ENCODE measurements at places on chromosomes 3 and 15. TPM values are rescaled to one million over a fixed set of nuclear protein-coding genes. Genes with fewer than 3 reads are reported as not detected.

RFT1 gene
- 33.3 TPM for total RNA-seq

GRCh38 chr3:30319713-30320112 lies 286.7 kb upstream of the TGFBR2 start:
- peak; percentile 22 for DNase-seq
- H3K27me3 ChIP-seq = no peaks in the 10 kb centered on the region
- H3K4me3 ChIP-seq = no peak overlapping the region
- H3K27ac ChIP-seq = no peak overlapping the region
- H3K36me3 ChIP-seq = no peaks in the 10 kb centered on the region
- H3K4me1 ChIP-seq = peaks cover 3% of the 10 kb centered on the region

PCSK6 gene
- total RNA-seq = 0.46 TPM

RTP1 gene
- not detected for total RNA-seq

DNA sequence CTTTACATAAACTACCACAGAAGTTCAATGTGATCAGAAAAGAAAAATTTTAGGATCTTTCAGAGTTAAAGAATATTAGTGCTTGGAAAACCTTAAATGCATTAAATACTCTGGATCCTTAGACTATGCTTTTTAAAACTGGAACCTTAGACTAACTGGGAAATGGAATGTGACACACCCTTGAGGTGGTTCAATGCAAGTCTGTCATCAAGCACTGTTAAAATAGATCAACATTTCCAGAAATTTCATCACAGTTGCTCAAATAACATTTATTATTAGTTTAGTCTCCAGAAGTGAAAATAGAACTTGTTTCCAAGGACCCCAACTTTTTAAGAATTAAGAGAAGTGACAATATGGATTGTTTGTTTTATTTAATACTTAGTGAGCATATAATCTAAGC lies 71.8 kb downstream of the GAP43 start:
- no peaks in the 10 kb centered on the region for H3K4me1 ChIP-seq
- no peak for DNase-seq
- H3K36me3 ChIP-seq = no peaks in the 10 kb centered on the region
- no peak overlapping the region for H3K4me3 ChIP-seq
- H3K27me3 ChIP-seq = peaks cover 2% of the 10 kb centered on the region

GRCh38 chr3:119930286-119930685 lies 148.4 kb downstream of the NR1I2 start:
- peaks cover 2% of the 10 kb centered on the region for H3K36me3 ChIP-seq
- no peak overlapping the region for H3K27ac ChIP-seq
- DNase-seq = no peak
- no peaks in the 10 kb centered on the region for H3K4me1 ChIP-seq
- no peaks in the 10 kb centered on the region for H3K27me3 ChIP-seq

- DNase-seq = no peak
- H3K36me3 ChIP-seq = peaks cover 52% of the 10 kb centered on the region
- peaks cover 42% of the 10 kb centered on the region for H3K4me1 ChIP-seq
- H3K27ac ChIP-seq = peak overlapping the region; percentile 84
- H3K27me3 ChIP-seq = no peaks in the 10 kb centered on the region
Observed at GRCh38 chr3:119507404-119507803, 9.1 kb downstream of the TIMMDC1 start.

SIDT1 gene
- total RNA-seq = 31.6 TPM

CCDC39 gene
- total RNA-seq = not detected

IGSF10 gene
- not detected for total RNA-seq

DNA sequence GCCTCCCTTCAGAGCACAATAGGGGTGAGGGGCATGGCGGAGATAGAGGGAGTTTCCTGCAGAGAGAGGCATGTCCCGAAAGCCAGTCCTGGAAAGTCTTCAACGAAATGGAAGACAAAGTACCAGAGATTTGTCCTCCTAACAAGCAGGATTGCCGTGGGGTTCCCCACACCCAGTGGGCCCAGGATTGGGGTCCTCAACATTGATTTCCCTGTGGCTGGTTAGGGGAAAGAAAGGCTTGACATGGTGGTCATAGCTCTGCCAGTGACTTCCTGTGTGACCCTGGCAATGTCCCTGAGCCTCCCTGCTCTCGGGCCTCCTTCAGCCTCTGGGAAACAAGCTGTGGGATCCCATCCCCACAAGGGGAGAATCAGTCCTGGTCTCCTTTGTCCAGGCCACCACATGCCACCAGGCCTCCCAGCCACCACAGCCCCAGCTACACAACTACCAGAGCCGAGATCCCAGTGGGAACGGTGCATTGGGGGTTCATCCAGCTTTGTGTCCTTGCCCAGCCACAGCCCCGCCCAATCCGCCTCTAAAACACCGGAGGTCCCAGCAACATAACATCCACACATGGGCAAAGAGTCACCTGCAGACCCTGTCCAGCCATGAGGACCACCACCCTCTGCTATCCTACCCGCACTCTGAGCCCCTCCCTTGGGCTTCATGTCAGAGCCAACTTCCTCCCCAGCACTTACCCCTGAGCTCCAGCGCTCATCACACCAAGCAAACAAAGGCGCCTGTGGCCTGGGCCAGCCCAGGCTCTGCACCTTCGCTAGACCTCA lies 63.0 kb downstream of the ADAMTS17 start:
- H3K27me3 ChIP-seq = no peaks in the 10 kb centered on the region
- no peak overlapping the region for H3K4me3 ChIP-seq
- DNase-seq = no peak
- H3K36me3 ChIP-seq = no peaks in the 10 kb centered on the region

DNA sequence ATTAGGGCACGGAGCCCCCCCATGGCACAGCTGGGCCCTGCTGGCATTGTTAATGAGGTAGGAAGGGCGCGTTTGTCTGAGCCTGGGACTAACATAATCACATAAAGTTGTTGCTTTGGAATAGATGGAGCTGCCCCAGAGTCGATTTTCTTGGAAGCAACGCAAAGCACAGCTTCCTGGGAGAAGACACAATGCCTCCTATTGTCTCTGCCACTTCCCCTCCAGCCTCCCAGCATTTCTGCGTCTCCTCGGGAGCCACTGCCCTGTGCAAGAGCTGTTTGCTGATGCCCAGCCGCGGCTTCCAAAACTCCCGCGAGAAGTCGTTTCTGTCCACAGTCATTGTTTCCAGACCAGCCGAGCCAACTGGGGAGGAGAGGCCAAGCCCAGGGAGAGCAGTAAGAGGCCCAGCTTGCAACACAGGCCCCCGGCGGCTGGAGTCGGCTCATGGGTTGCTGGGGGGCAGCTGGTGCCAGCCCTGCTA lies 18.1 kb upstream of the ALDH1A3 start:
- H3K4me1 ChIP-seq = no peaks in the 10 kb centered on the region
- H3K27me3 ChIP-seq = peaks cover 6% of the 10 kb centered on the region
- H3K36me3 ChIP-seq = no peaks in the 10 kb centered on the region
- DNase-seq = no peak
- no peak overlapping the region for H3K27ac ChIP-seq

DNA sequence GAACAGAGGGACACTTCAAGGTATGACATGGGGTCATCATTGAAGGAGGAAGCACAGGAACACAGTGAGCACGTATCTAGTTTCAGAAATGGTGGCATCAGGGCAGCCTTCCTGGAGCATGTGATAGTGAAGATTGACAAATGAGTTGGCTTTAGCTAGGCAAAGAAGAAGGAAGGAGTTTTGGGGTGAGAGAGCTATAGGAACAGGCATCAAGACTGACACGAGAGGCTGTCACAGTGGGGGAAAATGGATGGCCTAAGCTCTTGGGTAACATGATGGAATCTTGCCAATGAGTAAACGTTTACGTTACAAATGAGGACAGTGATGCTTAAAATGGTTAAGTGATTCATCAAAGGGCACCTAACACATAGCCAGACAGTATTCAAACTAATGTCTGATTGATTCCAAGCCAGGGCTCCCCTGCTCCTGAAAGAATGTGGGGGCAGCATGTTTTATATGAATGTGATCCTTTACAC lies 23.1 kb upstream of the GPR171 start:
- DNase-seq = no peak
- H3K27me3 ChIP-seq = no peaks in the 10 kb centered on the region
- peaks cover 55% of the 10 kb centered on the region for H3K4me1 ChIP-seq
- peaks cover 16% of the 10 kb centered on the region for H3K36me3 ChIP-seq

OIP5 gene
- total RNA-seq = 18.9 TPM

- H3K27ac ChIP-seq = no peak overlapping the region
- H3K27me3 ChIP-seq = peaks cover 7% of the 10 kb centered on the region
- H3K36me3 ChIP-seq = no peaks in the 10 kb centered on the region
Observed at GRCh38 chr15:37973856-37974255, 39.4 kb downstream of the TMCO5A start.

DNA sequence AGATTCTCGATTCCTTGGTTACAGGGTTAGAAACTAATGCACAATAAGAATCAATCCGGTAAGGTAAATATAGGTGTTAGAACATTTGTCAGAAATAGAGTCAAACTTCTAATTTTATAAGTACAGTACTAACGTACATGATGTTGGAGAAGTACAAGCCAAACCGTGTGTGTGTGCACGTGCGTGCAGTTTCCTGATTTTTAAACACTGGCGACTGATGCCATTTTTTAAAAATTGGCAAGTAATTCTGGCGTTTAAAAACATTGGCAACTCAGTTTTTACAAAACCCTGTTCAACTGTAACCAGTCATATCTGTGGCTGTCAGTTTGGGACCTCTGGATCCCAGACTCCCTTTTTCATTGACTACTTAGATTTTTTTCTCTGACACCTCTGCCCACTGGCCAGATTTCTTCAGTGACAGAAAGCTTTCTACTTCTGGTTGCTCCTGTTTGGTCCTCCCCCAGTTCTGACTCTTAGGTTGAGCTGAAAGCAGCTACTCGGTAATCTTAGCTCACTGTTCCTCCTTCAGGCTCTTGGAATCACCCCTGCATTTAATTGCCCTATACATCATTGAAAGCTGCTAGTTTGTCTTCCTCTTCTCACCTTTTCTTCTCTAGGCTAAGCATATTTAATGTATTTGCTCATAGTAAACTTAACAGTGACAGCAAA lies 843 bp downstream of the ATG7 start:
- H3K4me1 ChIP-seq = peaks cover 52% of the 10 kb centered on the region
- DNase-seq = no peak
- H3K4me3 ChIP-seq = peak overlapping the region; percentile 83
- H3K36me3 ChIP-seq = peaks cover 30% of the 10 kb centered on the region
- H3K27me3 ChIP-seq = no peaks in the 10 kb centered on the region

- H3K4me3 ChIP-seq = no peak overlapping the region
- H3K4me1 ChIP-seq = peaks cover 5% of the 10 kb centered on the region
- no peaks in the 10 kb centered on the region for H3K27me3 ChIP-seq
Observed at GRCh38 chr3:59816312-59816711, 766.5 kb upstream of the CFAP20DC start.

- H3K27me3 ChIP-seq = no peaks in the 10 kb centered on the region
- H3K4me1 ChIP-seq = peaks cover 16% of the 10 kb centered on the region
Observed at GRCh38 chr3:50642382-50642781, 25.4 kb downstream of the MAPKAPK3 start.

WNT7A gene
- 0.20 TPM for total RNA-seq

CKMT1A gene
- total RNA-seq = not detected

GRCh38 chr3:165523801-165524200 lies 313.4 kb downstream of the BCHE start:
- H3K27ac ChIP-seq = no peak overlapping the region
- no peaks in the 10 kb centered on the region for H3K36me3 ChIP-seq
- no peaks in the 10 kb centered on the region for H3K4me1 ChIP-seq
- H3K27me3 ChIP-seq = no peaks in the 10 kb centered on the region
- no peak for DNase-seq

P2RY1 gene
- total RNA-seq = 0.17 TPM

GATM gene
- 1.6 TPM for total RNA-seq

GRCh38 chr3:187236962-187237361 lies 39.7 kb downstream of the RTP1 start:
- no peaks in the 10 kb centered on the region for H3K4me1 ChIP-seq
- no peaks in the 10 kb centered on the region for H3K36me3 ChIP-seq
- H3K27me3 ChIP-seq = peaks cover under 1% of the 10 kb centered on the region
- DNase-seq = no peak
- no peak overlapping the region for H3K4me3 ChIP-seq
- no peak overlapping the region for H3K27ac ChIP-seq

GRCh38 chr3:151283907-151284461 lies 5.6 kb upstream of the P2RY14 start:
- DNase-seq = peak; percentile 32
- no peaks in the 10 kb centered on the region for H3K36me3 ChIP-seq
- H3K27ac ChIP-seq = peak overlapping the region; percentile 67
- H3K4me1 ChIP-seq = peaks cover 36% of the 10 kb centered on the region

KLHL6 gene
- total RNA-seq = 41.2 TPM

GRCh38 chr3:36792342-36792741 lies 28.0 kb upstream of the DCLK3 start:
- no peaks in the 10 kb centered on the region for H3K4me1 ChIP-seq
- H3K36me3 ChIP-seq = no peaks in the 10 kb centered on the region
- no peak overlapping the region for H3K27ac ChIP-seq

DNA sequence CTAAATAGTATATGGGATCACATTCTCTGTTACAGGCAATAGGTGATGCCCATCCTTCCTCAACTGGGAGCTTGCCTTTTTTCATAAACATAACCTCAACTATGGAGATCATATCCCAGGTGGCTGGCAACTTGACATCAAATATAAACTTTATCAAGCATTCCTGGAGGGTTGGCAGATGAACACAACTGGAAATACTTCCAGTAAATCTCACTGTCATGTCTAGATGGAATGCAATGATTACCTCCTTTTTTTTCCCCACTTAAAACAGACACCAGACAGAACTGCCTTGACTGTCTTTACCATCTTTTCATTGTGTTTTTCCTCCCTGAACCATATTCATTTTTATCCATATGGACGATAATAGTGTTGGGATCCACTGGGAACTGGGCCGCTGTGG lies 43.1 kb upstream of the PFN2 start:
- H3K27me3 ChIP-seq = peaks cover 11% of the 10 kb centered on the region
- H3K36me3 ChIP-seq = no peaks in the 10 kb centered on the region
- no peak overlapping the region for H3K4me3 ChIP-seq
- DNase-seq = no peak
- no peaks in the 10 kb centered on the region for H3K4me1 ChIP-seq
- H3K27ac ChIP-seq = no peak overlapping the region

DNA sequence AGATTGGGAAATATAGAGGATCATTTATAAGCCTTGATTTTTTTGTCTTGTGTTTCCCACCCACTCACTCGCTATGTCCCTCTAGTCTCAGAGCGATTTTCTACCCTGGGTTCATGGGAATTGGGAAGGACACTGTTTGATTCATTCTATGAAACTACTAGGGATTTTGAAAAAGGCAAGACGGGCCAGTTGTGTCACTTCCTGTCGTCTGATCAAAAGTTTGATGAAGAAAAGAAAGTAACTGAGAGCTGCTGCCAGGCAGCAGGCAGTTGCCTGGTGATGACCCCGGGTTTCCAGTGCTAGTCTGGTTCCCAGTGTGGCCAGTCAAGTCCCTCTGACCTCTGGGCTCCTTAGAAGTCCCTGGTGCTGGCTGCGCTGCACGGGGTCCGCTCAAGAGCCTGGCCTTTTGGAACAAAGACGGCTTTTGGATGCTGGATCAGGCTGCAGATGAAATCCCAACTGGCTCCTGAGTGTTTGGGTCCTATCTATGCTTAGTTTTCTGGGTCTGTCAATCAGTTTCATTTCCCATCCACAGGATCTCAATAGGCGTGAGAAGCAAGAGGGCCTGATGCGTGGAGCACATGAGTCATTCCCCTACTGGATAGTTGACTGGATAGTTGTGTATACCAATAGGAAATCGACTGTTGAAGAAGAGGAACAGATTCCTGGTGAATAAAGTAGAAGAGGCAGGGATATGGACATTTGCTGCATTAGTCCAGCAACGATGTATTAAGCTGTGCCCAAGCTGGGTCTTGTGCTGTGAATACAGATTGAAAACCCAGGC lies 89.7 kb downstream of the EEFSEC start:
- no peaks in the 10 kb centered on the region for H3K27me3 ChIP-seq
- H3K4me3 ChIP-seq = no peak overlapping the region
- H3K4me1 ChIP-seq = peaks cover 12% of the 10 kb centered on the region
- DNase-seq = peak; percentile 28

- no peak overlapping the region for H3K4me3 ChIP-seq
- peaks cover 30% of the 10 kb centered on the region for H3K4me1 ChIP-seq
- peaks cover 36% of the 10 kb centered on the region for H3K36me3 ChIP-seq
- H3K27ac ChIP-seq = no peak overlapping the region
- DNase-seq = no peak
Observed at GRCh38 chr3:101423984-101424888, 88.8 kb downstream of the SENP7 start.
